ENCODE measurements at places on chromosomes 11 and 22.

GRCh38 chr11:15692739-15693138, 578.0 kb downstream of the INSC start:
- DNase-seq = no peak

DNA sequence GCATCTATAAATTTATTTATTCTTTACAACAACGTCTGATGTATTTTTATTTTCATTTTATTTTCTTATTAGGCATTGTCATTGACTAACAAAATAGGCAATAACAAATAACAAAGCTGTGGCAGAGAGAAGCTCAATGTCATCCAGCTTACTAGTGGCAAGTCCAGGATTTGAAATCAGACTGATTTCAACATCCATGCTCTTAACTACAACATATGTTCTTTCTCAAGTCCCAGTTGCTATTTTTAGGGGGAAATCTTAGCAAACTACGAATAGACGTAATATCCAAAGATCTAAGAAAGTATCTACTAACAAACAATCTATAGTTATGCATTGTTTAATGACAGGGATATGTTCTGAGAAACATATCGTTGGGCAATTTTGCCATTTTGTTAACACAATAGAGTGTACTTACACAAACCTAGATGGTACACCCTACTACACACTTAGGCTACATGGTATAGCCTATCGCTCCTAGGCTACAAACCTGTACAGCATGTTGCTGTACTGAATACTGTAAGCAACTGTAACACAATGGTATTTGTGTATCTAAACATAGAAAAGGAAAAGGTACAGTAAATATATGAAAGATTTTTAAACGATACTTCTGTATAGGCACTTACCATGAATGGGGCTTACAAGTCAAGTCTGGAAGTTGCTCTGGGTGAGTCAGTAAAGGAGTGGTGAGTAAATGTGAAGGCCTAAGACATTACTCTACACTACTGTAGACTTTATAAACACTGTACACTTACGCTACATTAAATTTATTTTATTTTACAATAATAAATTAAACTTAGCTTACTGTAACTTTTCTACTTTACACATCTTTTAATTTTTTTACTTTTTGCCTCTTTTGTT, 151.3 kb downstream of the DLG2 start:
- no peak for DNase-seq

DNA sequence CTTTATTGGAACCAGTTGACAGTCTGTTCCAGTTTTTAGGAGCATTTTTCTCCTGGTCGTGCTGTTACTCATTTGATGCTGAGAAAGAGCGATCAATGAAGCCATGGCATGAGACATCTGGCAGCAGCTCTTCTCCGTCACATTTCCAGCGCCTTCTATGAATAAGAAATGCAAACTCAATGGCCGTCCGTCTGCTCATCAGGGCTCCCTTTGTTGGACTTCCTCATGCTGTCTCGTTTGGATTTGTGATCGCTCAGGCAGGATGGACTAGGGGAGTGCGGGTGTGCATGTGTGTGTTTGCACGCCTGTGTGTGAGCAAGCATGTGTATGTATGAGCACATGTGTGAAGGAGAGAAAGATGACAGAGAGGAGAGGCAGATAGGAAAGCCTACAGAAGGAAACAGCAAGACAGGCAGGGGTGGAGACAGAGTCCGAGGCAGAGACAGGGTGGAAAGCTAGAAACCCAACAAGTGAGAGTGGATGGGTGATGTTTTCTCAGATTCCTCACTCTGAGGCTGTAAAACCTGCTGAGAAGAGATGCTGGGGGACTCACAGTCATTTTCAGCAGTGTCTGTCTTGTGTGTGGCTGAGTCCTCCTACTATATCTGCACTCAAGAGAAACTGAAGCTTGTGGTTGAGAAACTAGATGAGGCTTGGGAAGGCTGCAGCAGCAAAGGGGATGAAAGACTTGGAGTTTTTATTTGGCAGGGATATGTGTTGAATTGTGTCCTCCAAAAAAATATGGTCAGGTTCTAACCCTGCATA, 56.0 kb upstream of the CLMP start:
- no peak for DNase-seq

- no peak for DNase-seq
Observed at GRCh38 chr22:30315962-30316576, 10.7 kb downstream of the TBC1D10A start.

- peak; percentile 82 for DNase-seq
Observed at GRCh38 chr11:121466063-121466794, 13.5 kb upstream of the SORL1-AS1 start.

- no peak for DNase-seq
Observed at GRCh38 chr11:12494699-12495098, 117.3 kb downstream of the PARVA start.

DNA sequence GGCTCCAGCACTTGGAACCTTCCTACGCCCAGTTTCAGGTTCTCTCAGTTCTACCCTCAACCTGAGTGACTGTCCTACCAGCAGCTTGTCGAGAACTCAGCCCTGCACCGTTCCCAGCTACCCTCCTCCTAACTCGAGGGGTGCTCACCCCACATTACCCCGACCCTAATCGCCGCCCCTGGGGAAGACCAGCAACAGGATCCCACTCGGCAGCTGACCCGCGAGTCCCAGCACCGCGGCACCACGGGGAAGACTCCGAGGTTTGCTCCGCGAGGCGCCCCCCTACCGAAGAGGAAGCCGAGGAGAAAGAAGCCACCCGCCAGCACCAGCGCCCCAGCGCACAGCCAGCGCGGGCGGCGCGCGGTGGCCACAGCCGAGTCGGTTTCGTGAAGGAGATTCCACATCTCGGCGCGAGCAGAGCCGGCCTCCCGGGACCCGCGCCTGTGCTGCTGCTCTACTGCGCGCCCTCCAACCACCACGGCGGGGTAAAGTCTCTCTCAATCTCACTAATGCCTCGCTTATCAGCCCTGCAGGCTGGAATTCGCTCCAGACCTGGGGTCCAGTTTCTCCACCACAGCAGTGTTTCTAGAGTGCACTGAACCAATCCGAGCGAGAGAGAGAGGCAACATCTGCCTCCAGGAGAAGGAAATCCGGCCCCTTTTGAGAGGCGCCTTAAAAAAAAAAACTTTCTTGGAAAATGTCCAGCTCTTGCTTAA, at the start of gene FOLH1:
TSS of gene FOLH1 (minus strand) at position 597 of the 716 bp plus-strand sequence. CDS start at position 404, 193 bp downstream.
- DNase-seq = no peak

- DNase-seq = no peak
Observed at GRCh38 chr11:64366751-64367150, 7.8 kb downstream of the RPS6KA4 start.

DNA sequence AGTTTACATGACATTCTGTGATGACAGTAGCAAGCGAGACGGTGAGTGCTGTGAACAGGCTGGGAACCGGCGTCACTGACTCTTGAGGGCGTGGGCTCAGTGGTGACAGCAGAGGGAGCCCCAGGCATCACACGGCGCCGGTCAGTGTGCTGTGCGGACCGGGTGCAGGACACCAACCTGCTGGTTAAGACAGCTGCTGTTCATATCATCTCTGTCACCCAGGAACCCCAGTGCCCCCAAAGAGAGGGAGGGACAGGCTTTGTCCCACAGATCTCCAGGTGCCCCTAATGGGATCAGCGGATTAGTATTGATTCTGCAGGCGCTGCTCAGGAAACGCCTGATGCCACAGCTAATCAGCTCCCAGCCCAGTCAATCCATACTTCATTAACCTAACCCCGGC, 18.4 kb downstream of the B3GAT1 start:
- DNase-seq = no peak

DNA sequence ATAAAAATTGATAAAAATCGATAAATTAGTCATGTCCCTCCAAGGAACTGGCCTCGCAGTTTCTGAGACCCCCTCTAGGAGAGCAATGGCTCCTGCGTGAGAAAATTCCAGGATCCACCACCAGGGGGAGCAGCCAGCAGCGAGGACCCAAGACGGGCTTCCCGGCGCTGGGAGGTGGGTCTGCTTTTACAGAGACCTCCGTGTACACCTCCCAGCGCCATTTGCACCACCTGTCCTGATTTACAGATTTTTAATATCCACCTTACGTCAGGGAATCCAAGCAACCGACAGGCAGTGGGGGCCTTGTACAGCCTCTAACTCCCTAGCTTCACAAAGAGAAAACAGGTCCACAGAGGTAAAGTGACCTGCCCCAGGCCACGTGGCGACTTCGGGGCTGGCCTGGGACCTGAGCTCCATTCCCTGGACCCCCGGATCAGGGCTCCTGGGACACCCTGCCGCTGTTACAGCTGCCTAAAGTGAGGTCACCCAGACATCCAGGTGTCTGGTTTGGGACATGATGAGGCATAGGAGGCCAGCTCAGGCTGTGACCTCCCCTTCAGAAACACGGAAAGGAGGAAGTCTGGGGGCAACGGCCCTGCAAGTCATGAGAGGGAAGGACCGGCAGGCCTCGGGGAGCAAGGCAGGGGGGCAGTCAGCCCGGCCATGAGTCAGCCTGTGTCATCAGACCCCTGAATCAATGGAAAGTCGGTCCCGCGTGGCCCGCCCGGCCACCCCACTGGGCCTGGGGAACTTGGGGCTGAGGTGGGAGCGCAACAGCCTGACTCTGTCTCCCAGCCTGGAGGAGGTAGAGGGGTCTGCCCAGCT, 3.5 kb downstream of the OSM start:
- peak; percentile 66 for DNase-seq

- peak; percentile 90 for DNase-seq
Observed at GRCh38 chr22:23849009-23850006, 8.4 kb upstream of the SLC2A11 start.

- DNase-seq = peak; percentile 43
Observed at GRCh38 chr11:46119352-46120216, 1.7 kb downstream of the PHF21A start.

DNA sequence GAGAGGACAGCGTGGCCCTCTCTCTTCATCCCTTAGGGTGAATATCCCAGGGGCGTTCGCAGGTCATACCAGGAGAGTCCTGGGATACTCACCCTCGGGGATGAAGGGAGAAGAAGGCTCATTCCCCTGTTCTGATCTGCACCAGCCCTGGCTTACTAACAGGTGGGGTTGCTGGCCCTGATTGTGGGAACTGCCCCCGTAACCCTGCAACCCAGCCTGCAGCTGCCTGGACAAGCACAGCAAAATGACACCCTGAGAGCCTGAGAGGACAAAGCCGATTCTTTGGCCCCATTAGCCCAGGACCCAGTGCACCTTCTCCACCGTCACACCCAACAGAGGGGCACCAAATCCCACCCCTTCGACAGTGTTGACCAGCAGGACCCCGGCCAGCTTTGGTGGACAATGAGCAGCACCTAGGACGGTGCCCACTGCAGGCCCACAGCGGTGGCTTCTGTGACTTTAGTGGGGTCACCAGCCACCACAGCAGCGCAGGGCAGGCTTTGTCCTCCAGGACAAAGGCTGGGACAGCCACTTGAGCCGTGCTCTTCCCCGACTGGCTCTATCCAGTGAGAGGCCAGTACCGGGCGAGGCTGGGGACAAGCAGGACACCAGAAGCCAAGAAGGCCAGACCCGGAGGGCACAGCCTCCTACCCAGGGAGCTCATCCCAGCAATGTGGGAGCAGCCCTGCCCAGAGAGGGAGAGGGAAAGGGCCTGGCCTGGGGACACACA, 98.5 kb upstream of the RTL6 start:
- no peak for DNase-seq

DNA sequence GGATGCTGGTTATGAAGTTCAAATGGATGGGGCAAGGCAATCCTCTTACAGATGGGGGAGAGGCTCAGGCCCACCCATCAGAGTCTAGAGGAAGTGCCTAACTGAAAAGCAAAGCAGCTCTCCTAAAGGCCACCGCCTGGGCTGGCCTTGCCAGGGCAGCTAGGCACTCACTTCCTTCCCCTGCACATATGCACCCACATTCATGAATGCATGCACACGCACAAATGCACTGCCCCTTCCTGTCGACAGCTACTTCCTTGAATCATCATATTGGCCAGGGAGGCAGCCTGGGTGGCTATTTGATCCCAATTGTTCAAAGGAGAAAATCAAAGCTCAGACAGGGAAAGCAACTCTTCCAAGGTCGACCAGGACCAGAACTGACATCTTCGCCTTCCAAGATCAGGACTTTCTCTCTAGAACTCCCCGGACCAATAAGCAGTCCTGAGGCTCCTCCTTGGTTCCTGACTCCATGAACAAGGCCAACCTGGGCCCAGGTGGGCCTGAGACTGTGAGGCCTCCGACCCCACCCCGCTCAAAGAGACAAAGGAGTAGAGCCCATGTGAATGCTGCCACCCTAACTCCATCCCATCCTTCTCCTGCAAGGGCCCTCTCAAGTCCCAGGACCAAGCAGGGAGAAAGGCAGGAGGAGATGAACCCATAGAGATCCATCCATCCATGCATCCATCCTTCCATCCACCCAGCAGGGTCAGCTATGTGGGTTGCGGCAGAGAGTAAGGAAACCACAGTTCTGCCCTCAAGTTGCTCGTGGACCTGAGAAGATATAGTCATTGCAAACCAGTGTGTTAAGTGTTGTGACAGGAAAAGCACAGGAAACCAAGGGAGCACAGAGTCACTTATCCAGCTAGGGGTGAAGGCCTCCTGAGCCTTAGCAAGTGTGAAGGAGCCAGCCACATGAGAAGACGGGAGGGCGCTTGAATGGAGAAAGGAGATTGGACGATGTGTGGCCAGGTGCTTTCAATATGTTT, 35.4 kb upstream of the LMO1 start:
- DNase-seq = no peak

- no peak for DNase-seq
Observed at GRCh38 chr22:24466716-24467328, 28.3 kb upstream of the UPB1 start.

DNA sequence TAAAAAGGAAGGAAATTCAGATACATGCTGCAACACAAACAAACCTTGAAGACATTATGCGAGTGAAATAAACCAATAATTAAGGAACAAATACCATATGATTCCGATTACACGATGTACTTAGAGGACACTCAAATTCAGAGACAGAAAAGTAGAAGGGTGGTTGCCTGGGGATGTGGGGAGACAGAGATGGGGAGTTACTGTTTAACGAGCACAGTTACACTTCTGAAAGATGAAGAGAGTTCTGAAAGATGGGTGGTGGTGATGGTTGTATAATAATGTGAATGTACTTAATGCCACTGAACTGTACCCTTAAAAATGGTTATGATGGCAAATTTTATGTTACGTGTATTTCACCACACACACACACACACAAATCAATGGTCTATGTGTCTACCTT, 14.7 kb downstream of the ZBTB44 start:
- no peak for DNase-seq

- DNase-seq = peak; percentile 78
Observed at GRCh38 chr11:122101625-122102291, 14.3 kb downstream of the BLID start.

DNA sequence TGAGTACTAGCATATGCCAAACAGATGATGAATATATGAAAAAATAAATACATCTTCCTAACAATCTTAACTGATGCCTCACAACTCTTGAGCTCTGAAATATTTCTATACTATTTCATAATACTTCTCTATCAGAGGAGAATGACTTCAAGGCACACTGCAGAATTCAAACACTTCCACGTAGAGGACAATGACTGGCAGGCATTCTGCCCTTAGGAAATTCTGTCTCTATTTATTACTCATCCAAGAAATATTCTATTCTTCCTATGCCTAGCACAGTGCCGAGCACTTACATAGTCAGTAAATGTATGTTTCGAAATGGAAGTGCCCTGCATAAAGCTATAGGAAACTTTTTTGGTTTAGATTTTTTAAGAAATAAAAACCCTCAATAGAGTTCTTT, 809.1 kb downstream of the DLG2 start:
- no peak for DNase-seq

GRCh38 chr11:59960502-59961381, 3.1 kb upstream of the OOSP4A start:
- DNase-seq = no peak

GRCh38 chr11:120244476-120245365, 4.8 kb downstream of the POU2F3 start:
- no peak for DNase-seq

GRCh38 chr22:50672041-50672440, 582 bp upstream of the SHANK3 start:
- no peak for DNase-seq

- peak; percentile 25 for DNase-seq
Observed at GRCh38 chr11:9385327-9385899, 961 bp downstream of the IPO7 start.

Measured in NCI-H345 (cell line).